ENCODE measurements at places on chromosomes 1 and 21.

- DNase-seq, result no peak
These were observed 256.7 kb downstream of the KIF26B start for GRCh38 chr1:245411245-245412036.

DNA sequence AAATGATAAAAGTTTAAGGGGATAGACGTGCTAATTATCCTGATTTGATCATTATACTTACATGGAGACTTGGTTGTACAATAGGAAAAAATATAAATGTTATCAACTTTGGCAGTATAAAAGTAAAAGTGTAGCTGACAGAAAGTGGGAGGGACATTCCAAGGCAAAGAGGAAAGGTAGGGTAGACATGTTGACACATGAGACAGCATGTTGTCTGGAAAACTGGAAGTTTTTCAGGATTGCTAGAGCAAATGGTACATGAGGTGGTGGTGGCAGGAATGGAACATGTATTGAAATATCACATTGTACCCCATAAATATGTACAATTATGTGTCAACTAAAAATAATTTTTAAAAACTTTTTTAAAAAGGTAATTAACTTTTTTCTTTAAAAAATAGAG is 13.2 kb downstream of the DIPK1A start:
- DNase-seq, result no peak

DNA sequence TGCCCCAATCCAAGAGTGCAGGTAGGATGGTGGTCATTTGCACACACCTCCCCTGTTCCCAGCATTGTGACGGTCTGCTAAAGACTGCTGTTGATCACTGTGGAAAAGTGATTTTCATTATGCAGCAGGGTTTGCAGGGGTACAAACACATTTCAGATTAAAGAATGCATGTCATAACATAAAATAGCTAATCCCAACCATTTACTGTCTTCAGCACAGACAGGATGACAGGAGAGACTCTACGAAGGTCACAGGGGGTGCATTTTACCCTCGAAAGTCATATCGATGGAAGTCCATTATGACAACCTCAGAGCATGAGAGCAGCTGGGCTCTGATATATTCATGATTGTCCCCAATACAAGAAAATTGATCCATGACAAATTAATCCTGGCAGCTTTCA is 302.6 kb downstream of the AJAP1 start:
- DNase-seq, result no peak

DNA sequence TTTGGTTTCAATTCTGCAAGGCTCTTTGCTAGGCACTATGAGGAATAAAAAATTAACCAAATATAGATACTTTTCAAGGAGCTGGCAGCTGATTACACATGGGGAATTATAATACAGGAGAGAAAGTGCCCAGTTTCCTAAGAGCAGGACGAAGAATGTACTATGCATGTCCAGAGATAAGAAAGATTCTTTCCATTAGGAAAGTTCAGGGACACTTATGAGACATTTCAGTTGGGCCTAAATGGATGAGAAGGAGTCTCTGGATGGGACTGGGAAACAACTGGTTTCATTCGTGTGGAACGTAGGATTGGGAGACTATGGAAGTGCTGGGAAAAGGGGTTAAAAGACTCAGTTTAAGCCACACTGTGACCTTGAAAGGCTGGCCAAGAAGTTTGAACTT is 63.5 kb upstream of the MROH9 start:
- DNase-seq, result no peak

DNA sequence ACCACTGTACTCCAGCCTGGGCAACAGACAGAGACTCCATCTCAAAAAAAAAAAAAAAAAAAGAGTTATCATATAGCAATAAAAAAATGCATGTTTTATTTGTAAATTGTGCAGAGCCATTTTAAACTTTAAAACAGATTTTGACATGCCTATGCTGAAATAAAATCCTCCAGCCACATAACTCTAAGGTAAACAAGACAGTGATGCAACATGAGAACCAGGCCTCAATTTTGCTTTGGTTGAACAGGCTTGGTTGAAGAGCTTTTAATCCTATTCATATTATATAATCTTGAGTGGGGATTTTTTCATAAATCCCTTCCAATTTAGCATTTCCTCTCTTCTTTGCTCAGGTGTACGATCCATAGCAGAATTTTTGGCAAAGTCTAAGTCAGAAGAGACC is 26.1 kb downstream of the ARMH1 start:
- DNase-seq, result no peak

DNA sequence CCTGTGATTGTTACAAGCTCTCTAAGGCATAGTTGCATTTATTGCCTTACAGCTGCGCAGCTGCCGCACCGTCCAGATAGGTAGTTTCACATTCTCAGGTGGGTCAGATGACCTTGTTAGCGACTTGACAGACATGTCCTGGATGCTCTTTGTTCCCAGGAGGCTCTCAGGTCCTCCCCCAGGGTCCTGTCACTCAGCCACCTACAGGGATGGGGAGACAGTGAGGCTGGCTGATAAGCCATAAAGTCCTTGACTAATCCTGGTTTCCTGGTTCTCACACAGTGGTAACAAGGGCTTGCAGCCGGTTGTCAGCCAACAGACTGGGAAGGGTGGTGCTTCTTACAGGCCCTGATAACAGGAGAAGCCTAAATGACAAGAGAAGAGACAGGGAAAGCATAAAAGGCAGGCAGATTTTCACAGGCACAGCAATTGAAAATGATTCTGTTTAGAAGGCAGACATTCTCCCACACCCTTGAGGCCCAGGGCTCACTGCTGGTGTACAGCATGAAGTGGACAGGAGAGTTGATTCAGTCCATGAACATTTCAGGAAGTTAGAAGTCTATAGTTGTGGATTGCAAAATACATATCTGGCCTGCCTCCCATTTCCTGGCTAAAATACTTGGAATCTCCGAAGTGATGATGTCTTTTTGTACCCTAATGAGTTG is 2.9 kb downstream of the ARF1 start:
- DNase-seq, result no peak

- DNase-seq, result no peak
These were observed 100.3 kb downstream of the RNF220 start for GRCh38 chr1:44505210-44505993.

DNA sequence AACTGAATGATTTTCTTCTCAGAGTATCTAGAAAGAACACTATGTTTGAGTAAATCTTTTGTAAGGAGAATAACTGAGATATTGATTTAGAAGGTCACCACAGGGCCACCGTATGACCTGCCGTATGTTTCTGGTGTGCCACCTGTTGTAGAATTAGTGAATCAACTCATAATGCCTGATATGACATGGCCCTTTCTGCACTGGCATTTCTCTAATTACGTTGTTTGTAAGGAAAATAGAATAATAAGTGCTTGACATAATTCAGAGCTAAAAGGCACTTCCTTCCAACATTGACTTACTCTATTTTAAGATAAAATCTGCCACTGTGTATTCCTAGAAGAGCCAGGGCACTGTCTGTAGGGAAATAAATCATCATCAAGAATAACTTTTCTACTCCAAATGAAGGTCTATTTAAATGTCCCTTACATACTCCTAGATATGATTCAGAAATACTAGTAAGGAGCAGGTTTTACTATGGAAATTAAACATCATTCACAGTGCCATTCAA is 101.7 kb downstream of the PHTF1 start:
- no peak for DNase-seq

DNA sequence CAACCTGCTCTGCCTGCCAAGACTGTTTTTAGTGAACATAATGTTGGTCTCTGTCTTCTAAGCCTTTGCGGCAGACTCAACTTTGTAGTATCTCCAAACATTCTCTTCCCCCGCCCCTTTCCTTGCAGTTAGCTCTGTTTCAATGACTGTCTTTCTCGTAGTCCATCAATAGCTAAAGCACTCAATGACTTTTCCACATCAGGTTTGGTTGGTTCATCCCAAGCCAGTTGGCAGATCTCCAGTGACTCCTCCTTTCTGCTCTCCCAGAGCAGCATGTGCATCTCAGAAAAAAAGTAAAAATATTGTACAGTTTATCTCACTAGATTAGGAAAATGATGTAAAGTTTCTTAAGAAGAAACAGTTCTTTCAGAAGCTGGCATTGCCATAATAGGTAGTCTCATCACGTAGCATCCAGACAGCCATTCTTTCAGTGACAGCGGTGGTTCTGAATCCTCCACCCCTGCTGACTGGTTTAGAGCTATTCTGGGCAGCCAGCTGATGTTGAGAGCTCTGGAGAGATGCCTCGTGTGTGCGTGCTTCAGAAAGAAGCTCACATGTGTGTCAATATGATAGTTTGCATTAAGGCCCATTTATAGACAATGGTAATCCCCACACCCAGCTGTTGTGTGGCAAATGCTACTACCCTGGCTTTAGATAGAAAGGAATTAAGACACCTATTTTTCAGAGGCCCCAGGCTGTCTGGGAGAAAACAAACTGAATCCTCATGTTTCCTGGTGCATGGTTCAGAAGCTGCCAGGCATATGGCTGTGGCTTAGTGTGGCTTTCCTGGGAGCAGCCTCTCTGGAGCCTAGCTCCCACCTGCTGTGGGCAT is 53.2 kb downstream of the CNN3 start:
- DNase-seq, result no peak

GRCh38 chr1:218058730-218059129 is 226.4 kb upstream of the RRP15 start:
- no peak for DNase-seq

GRCh38 chr1:153882296-153882912 is 40.4 kb downstream of the GATAD2B start:
- no peak for DNase-seq

DNA sequence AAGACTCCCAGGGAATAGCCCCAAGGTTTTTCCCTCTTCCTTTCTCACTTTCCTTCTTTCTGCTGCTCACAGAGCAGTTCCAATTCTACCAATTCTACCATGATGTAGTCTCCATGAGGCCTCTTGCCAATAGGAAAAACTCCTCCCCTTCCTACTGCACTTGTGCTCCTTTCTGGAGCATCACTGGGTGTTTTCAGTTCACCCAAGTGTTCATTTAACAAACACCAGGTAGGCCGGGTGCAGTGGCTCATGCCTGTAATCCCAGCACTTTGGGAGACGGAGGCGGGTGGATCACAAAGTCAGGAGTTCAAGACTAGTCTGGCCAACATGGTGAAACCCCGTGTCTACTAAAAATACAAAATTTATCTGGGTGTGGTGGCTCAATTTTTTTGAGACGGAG is 26.6 kb upstream of the H3-3A start:
- DNase-seq, result no peak

DNA sequence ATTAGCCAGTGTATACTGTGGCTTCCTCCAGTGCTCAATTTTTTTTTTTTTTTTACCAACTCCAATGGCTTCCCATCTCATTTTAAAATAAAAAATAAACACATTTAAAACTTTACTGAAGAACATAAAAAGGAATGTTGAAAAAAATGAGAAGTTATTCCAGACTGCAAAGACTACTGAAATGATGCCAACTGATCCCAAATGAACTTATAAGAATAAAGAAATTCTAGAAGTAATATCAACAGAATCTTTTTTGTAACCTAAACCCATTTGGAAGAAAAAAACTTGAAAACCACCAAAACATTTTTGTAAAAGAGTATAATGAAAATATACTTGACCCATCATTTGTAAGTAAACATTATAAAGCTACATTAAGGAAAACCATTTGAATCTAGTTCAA is 129.4 kb downstream of the FAF1 start:
- DNase-seq, result no peak

DNA sequence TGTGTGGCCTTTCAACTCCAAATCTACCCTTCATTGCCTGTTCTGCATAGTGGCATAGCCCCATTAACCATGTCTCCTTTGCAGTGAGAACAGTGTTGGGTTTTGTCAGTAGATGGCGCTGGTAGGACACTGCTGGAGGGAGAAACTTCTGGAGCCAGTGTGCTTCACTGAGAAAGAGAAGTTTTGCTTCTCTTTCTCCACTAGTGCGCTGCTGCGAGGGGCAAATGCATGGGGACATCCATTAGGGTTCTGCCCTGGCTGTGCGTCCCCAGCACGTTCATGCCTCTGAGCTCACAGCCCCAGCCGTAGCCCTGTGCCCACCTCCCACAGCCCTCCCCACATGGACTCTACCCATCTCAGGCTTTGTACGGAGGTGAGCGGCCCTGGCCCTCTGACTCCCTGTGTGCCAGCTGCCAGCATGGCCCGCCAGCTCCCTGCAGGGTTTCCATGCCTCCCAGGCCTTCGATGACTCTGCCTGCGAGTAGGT is 53.1 kb downstream of the RIMS3 start:
- no peak for DNase-seq

GRCh38 chr1:229803626-229804217 is 177.7 kb downstream of the URB2 start:
- DNase-seq, result no peak

GRCh38 chr21:34974162-34974981 is 74.7 kb downstream of the RUNX1 start:
- no peak for DNase-seq

GRCh38 chr1:44678626-44679025 is 4.1 kb downstream of the ARMH1 start:
- DNase-seq, result no peak

- DNase-seq, result no peak
These were observed 1.3 kb downstream of the CMPK1 start for GRCh38 chr1:47334765-47335435.

DNA sequence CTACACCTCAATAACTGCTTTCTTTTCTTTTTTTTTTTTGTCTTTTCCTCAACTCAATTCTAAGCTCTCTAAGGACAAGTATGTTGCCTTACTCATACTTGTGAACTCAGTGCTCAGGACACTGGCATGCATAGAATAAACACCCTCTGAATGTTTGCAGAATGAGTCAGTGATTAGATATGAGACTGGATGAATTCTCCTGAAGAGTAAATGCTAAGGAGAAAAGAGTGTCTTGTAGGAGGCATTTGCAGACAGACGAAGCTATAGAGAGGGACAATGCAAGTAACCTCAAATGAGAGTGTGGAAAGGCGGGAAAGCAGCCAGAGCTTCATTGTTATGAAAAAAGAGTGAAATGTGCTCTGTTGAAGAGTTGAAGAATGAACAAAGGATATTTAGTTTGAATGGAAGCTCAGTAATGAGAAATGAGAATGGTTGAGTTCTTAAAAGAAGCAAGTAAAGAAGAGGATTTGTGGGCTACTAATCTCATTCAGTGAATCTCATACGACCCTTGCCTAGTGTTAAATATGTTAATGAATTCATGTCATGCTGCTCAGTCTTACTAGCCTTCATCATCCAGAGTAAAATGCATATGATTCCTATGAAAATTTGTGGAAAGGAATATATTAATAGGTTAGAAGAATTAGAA is 166.1 kb upstream of the DPYD start:
- no peak for DNase-seq

All from NCI-H1436 treated with DMSO at 0.1 percent for 48 hours (cell line).